CD14-positive monocyte (primary cell): ENCODE measurements at places on chromosomes 4 and X. TPM values are rescaled to one million over a fixed set of nuclear protein-coding genes. Genes with fewer than 3 reads are reported as not detected.

DNA sequence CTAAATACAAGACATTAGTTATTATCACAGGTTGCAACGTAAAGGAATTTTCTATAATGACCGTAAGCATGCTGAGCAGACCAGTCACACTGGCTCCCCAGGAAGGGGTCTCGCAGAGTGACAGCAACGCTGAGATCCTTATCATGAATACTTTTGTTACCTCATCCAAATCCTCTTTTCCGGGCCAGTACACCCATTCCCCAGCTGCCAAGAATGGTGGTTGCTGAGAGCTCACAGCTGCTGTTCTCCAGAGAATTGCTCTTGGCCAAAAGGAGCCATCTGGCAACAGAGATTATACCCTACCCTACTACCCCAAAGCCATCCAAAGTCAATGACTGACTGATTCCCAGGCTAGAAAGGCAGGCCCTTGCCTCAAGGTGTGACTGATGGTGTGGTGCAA, 91.6 kb downstream of the FUNDC1 start:
- H3K4me3 ChIP-seq: no peak overlapping the region
- H3K27me3 ChIP-seq: no peaks in the 10 kb centered on the region
- no peak for DNase-seq
- no peaks in the 10 kb centered on the region for H3K4me1 ChIP-seq

DNA sequence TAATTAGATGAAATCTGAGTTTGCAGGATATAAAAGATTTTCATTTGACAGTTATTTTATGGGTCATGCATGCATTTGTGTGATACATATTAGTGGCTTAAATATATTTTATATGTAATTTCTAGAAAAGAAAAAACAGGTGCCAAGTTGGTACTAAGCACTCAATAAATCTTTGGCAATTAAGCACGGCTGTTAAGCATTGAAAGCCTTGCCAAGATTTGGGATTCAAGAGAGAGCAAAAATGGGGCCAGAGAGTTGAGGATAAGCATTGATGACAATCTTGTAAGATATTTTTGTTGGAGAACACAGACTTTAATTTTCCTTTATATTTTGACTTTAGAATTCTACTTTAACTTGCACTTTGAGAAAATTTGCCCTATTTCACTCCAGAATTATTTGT, 249.8 kb upstream of the MAD2L1 start:
- no peaks in the 10 kb centered on the region for H3K36me3 ChIP-seq
- H3K27ac ChIP-seq: no peak overlapping the region
- no peak for DNase-seq
- H3K4me1 ChIP-seq: no peaks in the 10 kb centered on the region
- H3K27me3 ChIP-seq: no peaks in the 10 kb centered on the region

DNA sequence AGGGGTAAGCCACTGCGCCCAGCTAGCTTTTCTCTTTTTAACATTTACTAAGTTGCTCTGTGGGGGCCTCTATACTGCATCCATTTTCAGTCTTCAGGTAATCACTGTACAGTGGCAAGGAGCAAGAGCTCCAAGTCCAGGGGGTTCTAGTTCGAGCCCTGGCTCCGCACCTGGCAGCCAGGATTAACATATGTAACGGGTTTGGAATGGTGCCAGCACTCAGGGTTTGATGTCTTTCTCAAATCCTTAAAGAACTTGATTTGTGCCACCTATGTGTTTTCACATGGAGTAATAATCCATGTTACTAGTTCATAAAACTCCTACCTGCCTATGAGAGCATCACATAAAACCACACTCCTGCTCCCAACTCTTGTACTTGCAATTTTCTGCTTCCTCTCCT, 4.5 kb downstream of the GRPEL1 start:
- H3K36me3 ChIP-seq: peaks cover 43% of the 10 kb centered on the region
- DNase-seq: no peak
- H3K27me3 ChIP-seq: no peaks in the 10 kb centered on the region
- no peak overlapping the region for H3K27ac ChIP-seq
- no peak overlapping the region for H3K4me3 ChIP-seq

ALPK1 gene
- polyA plus RNA-seq: 5.3 TPM

CYLC1 gene
- polyA plus RNA-seq: not detected

GDI1 gene
- 15.8 TPM for polyA plus RNA-seq

EMCN gene
- not detected in 2 replicates for polyA plus RNA-seq

UGT8 gene
- not detected for polyA plus RNA-seq
